ENCODE measurements at places on chromosomes 12 and 14. TPM values are rescaled to one million over a fixed set of nuclear protein-coding genes. Genes with fewer than 3 reads are reported as not detected.

DPY19L2 gene
- total RNA-seq = 4.9 TPM

ASIC1 gene
- total RNA-seq = 3.9 TPM

GZMH gene
- total RNA-seq = not detected

GRCh38 chr12:123058481-123058880 lies 78.0 kb downstream of the ARL6IP4 start:
- no peaks in the 10 kb centered on the region for H3K36me3 ChIP-seq
- H3K4me3 ChIP-seq = no peak overlapping the region
- no peaks in the 10 kb centered on the region for H3K4me1 ChIP-seq
- no peaks in the 10 kb centered on the region for H3K27me3 ChIP-seq
- H3K27ac ChIP-seq = no peak overlapping the region

DNA sequence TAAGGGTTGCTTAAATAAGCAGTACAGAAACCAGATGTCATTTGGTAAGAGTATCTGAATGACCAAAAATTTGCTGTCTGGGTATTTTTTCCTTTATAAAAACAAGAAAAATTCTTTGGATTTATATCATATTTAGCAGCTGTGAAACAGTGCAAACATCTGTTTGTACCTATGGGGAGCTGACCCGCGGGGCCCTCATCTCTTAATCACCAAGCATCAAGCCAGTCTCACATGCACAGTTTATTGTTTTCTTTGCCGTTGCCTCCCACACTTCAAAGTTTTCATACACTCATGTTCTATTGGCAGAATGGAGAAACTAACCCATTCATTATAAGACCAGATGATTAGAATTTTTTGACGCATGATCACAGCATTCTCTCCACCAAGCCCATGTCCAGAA lies 142.2 kb downstream of the BMP4 start:
- no peaks in the 10 kb centered on the region for H3K4me1 ChIP-seq
- no peak overlapping the region for H3K4me3 ChIP-seq
- H3K27ac ChIP-seq = no peak overlapping the region
- no peaks in the 10 kb centered on the region for H3K27me3 ChIP-seq
- no peak for DNase-seq

DNA sequence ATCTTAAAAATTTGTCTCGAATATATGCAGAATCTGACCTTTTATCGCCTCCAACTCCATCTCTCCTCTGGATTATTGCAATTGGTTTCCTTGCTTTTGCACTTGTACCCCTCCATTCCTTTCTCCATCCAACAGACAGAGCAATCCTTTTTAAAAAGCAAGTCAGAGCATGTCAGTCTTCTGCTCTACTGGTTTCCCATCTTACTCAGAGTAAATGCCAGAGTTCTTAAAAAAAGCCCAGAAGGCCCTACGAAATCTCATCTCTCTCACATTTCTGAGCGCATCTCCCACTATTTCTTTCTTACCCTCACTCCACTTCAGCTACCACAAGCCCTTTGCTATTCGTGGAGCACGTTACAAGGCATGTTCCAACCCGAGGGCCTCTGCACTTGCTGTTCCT lies 236.9 kb upstream of the DDHD1 start:
- no peak overlapping the region for H3K27ac ChIP-seq
- no peak for DNase-seq
- H3K27me3 ChIP-seq = no peaks in the 10 kb centered on the region
- H3K4me3 ChIP-seq = no peak overlapping the region
- H3K4me1 ChIP-seq = no peaks in the 10 kb centered on the region
